ENCODE measurements at places on chromosomes 7 and 10.

DNA sequence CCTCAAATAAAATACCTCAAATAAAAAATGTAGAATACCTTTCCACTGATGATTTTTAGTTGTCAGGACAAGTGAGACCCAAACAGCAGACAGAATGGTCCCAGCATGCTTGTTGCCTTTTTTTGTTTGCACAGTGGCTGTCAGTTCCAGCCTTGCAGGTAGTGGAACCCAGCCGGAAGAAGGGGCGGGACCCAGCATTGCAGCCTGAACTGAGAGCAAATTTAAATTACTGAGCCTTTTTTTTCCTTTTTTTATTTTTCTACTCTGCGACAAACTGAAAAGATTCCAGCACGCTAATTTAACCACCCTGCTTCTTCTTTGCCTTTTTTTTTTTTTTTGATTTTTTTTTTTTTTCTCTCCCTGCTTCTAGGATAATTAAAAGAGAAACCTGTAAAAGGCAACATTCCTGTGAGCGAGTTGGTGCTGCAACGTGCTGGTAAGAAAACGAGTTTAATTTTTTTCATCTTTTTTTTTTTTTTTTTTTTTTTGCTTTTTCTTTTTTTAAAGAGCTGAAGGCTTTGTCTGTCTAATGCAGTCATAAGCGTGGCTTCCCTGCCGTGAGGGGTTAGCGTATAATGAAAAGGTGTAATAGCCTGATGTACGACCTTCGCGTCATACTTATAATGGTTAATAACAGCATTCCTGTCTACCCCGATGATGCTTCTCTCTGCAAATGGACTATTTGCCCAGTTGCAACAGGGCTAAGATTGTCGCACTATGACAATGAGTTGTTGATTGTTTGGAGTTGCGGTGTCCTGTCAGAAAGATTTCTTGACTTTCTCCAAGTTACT, 555.3 kb upstream of the CELF2 start:
- no peak for DNase-seq

GRCh38 chr10:52351914-52352330, 37.8 kb downstream of the DKK1 start:
- peak; percentile 39 for DNase-seq

DNA sequence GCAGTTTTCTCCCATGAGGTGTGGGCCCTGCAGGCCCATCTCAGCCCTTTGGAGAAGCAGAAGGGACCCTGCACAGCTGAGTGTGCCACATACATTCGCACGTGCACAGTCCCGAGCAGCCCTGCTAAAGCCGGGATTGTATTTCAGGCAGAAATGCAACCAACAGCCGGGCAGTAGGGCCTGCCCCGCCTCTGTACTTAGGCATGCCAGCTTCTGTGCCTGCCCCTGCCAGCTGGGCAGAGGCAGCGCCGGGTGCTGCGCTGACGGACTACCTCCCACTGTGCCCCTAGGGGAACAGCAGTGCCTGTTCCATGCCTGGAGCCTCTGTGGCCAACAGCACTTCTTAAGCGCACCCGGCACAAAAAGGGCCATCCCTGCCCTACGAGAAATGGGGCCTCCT, 170.3 kb downstream of the NEURL1 start:
- no peak for DNase-seq

- DNase-seq: peak; percentile 96
These were observed 62.0 kb upstream of the NAMPT start for GRCh38 chr7:106346678-106347217.

- DNase-seq: no peak
These were observed 245.2 kb downstream of the ADAM12 start for GRCh38 chr10:126143117-126143516.

- DNase-seq: no peak
These were observed 142.8 kb downstream of the ADK start for GRCh38 chr10:74293686-74294371.

- DNase-seq: no peak
These were observed 634.2 kb downstream of the ANKRD7 start for GRCh38 chr7:118858651-118859149.

- no peak for DNase-seq
These were observed 295.6 kb downstream of the AUTS2 start for GRCh38 chr7:69893906-69894305.

GRCh38 chr7:47381134-47381495, 200.8 kb downstream of the TNS3 start:
- DNase-seq: no peak

- DNase-seq: no peak
These were observed 792.9 kb upstream of the GHITM start for GRCh38 chr10:83346266-83346910.

- no peak for DNase-seq
These were observed 87.0 kb upstream of the SDK1 start for GRCh38 chr7:3214090-3214413.

- DNase-seq: no peak
These were observed 44.8 kb upstream of the HPSE2 start for GRCh38 chr10:99280472-99280871.

DNA sequence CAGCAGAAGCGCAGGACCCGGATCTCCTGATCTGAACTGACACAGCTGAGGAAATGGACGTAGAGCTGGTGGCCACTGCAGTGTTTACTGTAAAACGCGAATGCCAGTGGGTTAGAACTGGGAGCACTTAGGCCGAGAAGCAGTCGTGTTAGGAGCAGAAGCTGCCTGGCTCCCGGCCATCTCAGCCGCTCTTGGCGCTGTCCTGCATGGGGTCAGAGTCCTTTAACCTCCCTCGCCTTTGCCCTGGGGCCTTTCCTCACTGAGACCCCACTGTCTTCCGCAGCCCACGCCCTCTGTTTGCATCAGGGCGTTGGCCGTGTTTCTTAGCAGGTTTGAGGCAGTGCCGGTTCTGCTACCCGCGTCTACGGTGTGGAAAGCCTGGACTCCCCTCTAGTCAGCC, 24.6 kb downstream of the DYNC2I1 start:
- DNase-seq: no peak

- DNase-seq: no peak
These were observed 98.4 kb upstream of the GJD4 start for GRCh38 chr10:35506741-35507140.

GRCh38 chr10:61899997-61900828, 1.3 kb upstream of the ARID5B start:
- DNase-seq: peak; percentile 70

DNA sequence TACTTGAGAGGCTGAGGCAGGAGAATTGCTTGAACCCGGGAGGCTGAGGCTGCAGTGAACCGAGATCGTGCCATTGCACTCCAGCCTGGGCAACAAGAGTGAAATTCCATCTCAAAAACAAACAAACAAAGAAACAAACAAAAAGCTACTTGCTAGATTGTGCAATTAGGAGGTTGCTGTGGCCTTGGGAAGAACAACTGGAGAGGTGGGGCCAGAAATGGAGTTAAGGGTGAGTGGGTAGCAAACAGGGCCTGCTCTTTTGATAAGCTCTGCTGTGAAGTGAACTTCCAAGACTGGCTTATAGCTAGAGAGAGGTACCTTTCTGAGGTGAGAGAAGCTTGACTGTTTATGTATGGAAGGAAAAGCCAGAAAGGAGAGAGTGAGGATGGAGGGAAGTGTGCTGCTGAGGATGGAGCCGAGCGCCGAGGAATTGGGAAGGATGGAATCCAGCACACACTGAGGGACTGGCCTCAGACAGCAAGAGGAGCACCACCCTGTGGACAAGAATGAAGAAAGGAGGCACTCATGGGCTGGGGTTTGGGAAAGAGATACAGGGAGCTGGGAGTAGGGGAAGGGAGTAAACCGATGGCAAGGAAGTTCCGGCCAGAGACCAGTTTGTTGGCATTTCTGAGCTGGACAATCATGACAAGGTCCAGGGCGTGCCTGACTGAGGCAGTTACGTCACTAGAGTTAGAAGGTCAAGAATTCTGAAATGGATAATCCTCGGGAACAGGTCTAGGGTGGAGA, 7.0 kb upstream of the RPEL1 start:
- peak; percentile 13 for DNase-seq

- no peak for DNase-seq
These were observed 173.9 kb downstream of the ELFN1 start for GRCh38 chr7:1843921-1844335.
